ENCODE measurements at places on chromosomes 1 and 21.

GRCh38 chr1:23249787-23250454, 32.6 kb upstream of the HTR1D start:
- DNase-seq: no peak

GRCh38 chr1:81582467-81582986, 218.2 kb upstream of the ADGRL2 start:
- DNase-seq: no peak

DNA sequence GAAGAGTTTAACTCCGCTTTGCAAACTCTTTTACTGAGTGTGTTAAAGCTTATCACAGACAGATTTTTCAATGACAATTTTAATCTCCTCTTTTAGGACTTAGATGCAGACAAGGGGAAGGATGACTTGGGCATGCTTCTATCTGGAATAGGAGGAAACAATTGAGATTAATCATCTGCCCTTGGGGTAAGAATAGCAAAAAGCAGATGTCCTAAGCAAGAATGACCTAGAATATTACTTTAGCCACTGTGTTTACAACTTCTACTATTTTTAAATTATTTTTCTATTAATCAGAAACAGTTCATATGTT, 569.0 kb upstream of the ADGRL2 start:
- no peak for DNase-seq

- no peak for DNase-seq
These were observed 126.9 kb upstream of the ERRFI1 start for GRCh38 chr1:8152731-8153702.

DNA sequence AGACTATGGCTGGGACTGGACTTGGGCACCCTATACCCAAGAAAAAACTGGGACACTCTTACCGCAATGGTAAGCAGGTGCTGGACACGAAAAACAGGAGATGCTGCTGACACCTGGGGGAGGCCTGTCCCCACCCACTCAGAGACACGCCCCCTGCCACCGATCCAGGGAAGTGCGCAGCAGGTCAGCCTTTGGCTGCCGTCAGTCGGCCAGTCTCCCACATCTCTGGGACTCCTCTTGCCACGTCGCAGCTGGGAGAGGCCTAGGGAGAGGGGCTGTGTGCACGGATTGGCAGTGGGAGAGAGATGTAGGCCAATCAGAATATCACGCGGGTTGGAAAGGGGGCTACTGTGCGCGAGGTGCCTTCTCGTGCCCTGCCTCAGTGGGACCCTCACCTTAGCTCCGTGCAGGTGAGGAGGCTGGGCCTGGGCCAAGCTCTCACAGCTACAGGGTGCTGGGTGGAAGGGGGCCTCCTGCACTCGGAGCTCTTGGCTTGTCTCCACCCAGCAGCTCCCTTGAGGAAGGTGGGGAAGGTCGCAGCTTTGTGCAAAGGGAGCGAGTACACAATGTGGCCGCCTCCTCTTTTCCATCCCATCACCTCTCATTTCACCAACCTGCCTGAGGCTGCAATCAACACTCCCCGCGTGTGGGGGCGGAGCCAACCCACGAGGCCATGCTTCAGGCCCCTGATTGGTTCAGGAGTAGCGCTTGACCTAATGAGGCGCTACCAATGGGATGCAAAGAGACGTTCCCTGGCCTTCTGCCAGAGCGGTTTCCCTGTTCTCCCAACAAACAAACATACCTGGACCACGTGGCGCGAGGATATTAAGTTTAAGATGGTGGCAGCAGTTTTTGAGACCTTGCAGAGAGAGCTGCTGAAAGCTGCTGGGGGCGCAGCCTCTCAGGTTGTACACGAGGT, 25.7 kb upstream of the LDLRAP1 start:
- DNase-seq: no peak

- no peak for DNase-seq
These were observed 18.7 kb downstream of the UQCRHL start for GRCh38 chr1:15788624-15789301.

DNA sequence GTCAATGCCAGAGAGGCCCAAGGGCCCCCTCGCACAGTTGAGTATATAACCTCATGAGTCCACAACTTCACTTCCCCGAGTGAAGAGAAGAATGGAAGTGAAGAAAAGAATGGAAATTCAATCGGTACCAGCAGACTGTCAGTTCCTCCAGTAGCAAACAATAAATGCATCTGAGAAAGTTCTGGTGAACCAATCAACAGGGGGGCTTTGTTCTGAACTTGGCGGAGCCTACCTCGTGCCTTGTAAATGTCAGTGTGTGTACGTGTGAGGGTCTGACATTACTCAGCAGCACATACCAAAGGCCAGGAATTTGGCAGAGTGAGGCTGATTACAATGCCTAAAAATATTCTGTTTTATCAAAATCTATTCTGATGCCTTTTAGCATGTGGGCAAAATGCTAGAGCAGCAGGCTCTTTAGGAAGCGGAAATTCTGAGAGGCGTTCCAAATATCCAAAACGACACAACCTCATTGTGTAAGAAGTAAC, 238.5 kb downstream of the LTN1 start:
- DNase-seq: no peak

DNA sequence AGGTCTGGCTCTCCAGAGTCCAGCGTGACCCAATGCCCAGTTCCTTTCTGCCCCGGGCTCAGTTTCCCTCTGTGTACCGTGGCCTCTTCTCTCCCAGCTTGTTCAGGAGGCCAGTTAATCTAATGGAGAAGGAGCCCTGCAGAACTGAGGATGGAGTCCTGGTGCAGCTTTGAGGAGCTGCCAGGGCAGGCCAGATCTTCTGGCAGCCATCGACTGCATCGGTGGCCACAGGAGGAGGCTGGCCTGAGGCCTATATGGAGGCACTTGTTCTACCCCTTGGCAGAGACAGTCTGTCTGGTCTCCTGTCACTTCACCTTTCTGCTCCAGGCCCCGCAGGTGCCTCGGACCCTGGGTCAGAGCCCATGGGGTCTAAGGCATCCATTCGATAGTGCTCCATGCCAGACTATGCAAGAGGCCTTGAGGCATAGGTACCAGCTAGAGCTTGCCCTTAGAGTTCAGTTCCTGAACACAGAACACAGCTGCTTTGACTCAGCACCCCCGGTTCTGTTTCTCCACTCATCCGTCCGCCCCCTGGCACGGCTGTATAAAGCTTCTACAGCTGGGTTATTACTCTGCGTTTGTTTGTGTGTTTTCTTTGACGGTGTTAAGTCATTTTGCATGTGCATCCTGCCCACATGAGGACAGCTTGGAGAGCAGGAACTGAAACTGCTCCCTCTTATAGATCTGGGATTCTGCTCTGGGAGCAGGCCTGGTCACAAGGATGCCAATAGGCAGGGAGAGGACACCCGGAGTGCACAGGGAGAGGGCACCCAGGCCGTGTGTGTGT, 18.5 kb upstream of the LRRN2 start:
- no peak for DNase-seq
